Fibroblast of lung (primary cell): ENCODE measurements at places on chromosomes 3 and 15. TPM values are rescaled to one million over a fixed set of nuclear protein-coding genes. Genes with fewer than 3 reads are reported as not detected.

The PRSS50 gene
- not detected in 2 replicates for total RNA-seq

The FOXL2NB gene
- total RNA-seq = not detected in 2 replicates

- no peak for DNase-seq
- H3K27ac ChIP-seq = peak overlapping the region; percentile 55
- H3K4me3 ChIP-seq = no peak overlapping the region
Observed at GRCh38 chr3:11434563-11435096, 162.4 kb downstream of the ATG7 start.

- peaks cover 17% of the 10 kb centered on the region for H3K36me3 ChIP-seq
- no peak for DNase-seq
- H3K27ac ChIP-seq = peak overlapping the region; percentile 34
- no peak overlapping the region for H3K4me3 ChIP-seq
Observed at GRCh38 chr3:53244271-53244670, 11.6 kb downstream of the TKT start.

DNA sequence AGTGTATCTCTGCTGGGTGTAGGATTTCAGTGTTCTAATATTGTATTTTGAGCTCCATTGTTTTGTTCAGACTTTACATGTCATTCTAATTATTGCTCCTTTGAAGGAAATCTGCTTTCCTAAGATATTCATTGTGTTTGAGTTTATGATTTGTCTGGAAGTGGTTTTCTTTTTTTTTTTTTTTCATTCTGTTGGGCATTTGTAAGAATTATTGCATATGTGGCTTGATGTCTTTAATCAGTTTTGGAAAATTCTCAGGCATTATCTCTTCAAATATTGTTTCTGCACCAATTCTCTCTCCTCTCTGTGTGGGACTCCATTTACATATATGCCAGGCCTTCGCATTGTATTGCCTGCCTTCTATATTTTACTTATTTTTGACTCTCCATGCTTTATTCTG is 65.8 kb upstream of the RNU6-1 start:
- H3K4me3 ChIP-seq = no peak overlapping the region
- no peak overlapping the region for H3K27ac ChIP-seq
- no peak for DNase-seq

GRCh38 chr3:28982906-28983305 is 298.0 kb upstream of the RBMS3 start:
- no peaks in the 10 kb centered on the region for H3K4me1 ChIP-seq
- no peak for DNase-seq
- no peak overlapping the region for H3K27ac ChIP-seq
- no peaks in the 10 kb centered on the region for H3K27me3 ChIP-seq
- H3K36me3 ChIP-seq = no peaks in the 10 kb centered on the region

- peaks cover 82% of the 10 kb centered on the region for H3K4me1 ChIP-seq
- no peak overlapping the region for H3K4me3 ChIP-seq
- H3K27ac ChIP-seq = peak overlapping the region; percentile 53
- no peak for DNase-seq
Observed at GRCh38 chr15:67171471-67171870, 83.0 kb downstream of the AAGAB start.
